Muscle of back (tissue), 13 donors: ENCODE measurements at places on chromosomes 6 and 20.

DNA sequence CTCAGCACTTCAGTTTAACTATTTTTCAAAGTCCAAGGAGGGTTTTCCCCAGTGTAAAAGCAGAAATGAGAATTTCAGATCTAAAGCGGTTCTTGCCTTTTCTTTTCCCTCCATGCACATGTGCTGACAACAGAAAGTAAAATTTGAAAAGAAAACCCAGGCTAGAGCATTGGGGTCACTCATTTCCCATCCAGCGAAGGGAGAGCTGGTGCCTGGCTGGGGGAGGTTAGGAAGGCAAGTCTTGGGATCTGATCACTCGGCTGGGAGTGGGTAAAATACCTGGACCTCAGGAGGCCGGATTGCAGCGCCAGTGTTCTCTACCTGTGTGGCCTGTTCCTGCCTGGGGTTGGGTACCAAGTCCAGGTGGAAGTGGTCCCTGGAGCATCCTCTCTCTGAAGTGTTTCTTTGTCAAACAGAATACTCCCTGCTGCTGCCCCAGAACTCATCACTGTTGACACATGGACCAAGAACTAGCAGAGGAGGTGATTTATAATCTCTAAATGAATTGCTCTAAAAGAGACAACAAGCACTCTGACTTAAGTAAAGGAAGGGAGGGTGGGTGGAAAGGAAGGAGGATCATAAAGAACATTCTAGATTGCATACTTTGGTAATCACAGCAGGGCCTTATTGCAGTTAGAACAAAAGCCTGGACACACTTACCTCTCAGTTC lies 136.0 kb downstream of the MTHFD1L start:
- no peak for DNase-seq

GRCh38 chr6:4797587-4797986 lies 21.4 kb downstream of the CDYL start:
- DNase-seq: no peak

GRCh38 chr20:55777641-55778040 lies 227.7 kb downstream of the CBLN4 start:
- DNase-seq: no peak

- DNase-seq: no peak
Measured at GRCh38 chr6:72324591-72324990, 297.3 kb upstream of the KCNQ5 start.

DNA sequence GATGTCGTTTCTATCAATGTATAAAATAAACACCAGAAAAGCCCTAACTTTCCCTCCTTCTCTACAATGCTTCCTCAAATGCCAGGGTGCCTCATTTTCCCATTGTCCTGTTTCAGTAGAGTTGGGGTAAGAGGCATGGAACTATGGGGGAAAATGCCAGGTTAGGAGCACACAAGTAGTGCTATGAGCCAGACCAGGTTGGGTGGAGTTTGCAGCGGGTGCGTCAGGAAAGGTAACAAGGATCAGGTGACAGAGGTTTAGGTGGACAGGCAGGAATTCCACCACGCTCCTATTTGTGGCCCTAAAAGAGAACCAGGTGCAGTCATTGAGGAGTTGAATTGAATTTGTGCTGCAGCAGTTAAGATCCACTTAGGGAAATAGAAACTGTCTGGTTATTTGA lies 36.5 kb downstream of the SYTL3 start:
- DNase-seq: no peak

GRCh38 chr20:36043441-36043840 lies 75.1 kb downstream of the CNBD2 start:
- no peak for DNase-seq

DNA sequence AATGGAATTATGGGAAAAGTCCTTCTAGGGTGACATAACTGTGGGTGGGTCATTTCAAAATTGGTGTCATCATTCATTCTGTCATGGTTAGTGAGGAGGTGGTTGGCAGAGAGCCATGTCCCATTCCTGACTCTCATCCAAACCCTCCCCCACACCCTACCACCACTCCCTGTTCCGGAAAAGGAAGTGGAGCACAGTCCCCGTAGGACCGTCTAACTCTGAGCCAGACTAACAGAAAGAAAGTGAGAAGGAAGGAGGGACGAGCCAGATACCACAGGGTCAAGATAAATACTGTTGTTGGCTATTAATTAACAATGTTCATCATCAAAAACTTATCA lies 4.8 kb downstream of the TRIM10 start:
- peak; percentile 26 for DNase-seq

- no peak for DNase-seq
Measured at GRCh38 chr6:166932616-166933015, 23.7 kb downstream of the RNASET2 start.

DNA sequence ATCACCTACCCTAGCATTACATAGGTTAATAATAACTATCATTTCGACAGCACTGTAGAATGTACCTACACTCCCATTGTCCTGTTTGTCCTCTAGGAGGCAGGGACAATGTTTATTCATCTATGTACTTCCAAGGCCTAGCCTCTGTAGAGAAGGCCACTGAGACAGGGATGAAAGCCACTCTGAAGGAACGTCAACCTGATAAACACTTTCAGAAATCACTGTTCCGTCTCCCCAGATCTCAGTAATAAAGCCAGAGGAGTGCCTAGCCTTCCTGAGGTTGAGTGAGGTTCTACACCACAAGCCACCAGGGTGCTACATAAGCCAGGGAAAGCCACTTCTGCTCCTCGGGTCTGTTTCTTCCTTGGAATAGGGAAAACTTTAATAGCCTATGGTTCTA lies 44.8 kb downstream of the POPDC3 start:
- DNase-seq: peak; percentile 6

GRCh38 chr6:103983011-103983410 lies 876.7 kb downstream of the HACE1 start:
- no peak for DNase-seq

DNA sequence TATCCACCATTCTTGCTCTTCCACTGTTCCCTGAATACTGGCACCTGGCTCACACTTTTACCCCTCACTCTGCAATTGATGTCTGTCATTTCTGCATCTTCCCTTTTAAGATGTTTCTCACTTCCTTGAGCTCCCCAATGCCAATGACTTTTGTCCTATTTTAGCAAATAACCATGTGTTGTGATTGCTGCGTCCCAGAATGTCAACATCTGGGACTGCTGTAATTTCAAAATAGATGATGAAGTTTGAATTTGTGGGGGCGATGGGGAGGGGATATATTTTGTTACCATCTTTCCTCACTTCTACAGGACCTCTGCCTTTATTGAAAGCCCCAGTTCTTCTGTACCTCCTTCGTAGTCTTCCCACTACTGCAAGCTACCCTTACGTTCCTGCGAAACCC lies 40.0 kb upstream of the ADGRF5 start:
- DNase-seq: no peak

DNA sequence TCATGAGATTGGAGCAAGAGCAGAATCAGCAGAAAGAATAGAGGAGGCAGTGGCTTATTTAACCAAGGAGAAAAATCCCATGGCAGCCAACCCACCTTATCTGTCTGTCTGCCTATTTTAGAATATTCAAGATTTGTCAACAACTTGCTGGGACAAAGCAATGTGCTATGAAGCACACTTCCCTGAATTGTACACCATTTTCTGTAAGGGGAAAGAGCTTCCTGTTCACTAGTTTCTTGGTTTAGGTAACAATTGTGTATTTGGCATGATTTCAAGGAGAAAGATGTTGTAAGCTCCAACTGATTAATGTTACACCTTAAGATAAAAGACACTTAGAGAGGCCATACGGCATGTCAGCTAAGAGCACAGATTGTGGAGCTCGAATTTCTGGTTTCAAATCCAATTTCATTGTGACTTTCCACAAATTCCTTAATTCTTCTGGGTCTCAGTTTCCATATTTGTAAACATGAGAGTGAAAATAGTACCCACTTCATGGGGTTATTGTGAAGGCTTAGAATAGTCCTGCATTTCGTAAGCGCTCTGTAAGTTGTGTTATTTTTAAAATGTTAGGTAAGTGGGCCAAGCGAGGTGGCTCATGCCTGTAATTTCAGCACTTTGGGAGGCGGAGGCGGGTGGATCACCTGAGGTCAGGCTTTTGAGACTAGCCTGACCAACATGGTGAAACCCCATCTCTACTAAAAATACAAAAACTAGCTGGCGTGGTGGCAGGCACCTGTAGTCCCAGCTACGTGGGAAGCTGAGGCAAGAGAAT lies 4.8 kb upstream of the MUC22 start:
- no peak for DNase-seq

- peak; percentile 93 for DNase-seq
Measured at GRCh38 chr20:63973636-63974401, 4.1 kb upstream of the ZNF512B start.

GRCh38 chr20:62760471-62760855 lies 35.8 kb upstream of the MRGBP start:
- DNase-seq: no peak

- DNase-seq: no peak
Measured at GRCh38 chr6:129136751-129137150, 253.8 kb downstream of the LAMA2 start.

GRCh38 chr20:43305749-43306148 lies 116.0 kb upstream of the PTPRT start:
- DNase-seq: no peak

- no peak for DNase-seq
Measured at GRCh38 chr20:47054506-47054905, 159.9 kb downstream of the EYA2 start.

DNA sequence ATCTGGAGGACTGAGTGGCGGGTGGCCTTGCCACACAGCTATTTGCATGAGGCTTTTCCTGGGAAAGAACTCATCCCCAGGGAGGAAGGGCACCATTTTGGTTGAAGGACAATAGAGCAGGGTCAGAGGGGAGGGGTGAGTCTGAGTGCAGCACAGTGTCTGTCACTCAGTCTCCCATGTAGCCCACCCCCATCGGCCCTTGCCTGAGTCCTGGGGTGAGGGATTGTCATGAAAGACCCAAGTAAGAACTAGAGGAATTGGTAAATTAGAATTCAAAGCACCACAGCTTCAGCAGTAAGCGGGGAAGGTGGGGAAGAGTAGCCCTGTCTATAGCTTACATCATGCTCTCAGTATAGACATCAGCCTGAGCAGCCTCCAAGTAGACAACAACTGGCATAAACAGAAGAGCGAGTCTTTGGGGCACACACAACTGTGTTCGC lies 90.4 kb upstream of the TMEM30A start:
- DNase-seq: no peak

GRCh38 chr6:9999796-10000195 lies 415.1 kb downstream of the TFAP2A start:
- no peak for DNase-seq

DNA sequence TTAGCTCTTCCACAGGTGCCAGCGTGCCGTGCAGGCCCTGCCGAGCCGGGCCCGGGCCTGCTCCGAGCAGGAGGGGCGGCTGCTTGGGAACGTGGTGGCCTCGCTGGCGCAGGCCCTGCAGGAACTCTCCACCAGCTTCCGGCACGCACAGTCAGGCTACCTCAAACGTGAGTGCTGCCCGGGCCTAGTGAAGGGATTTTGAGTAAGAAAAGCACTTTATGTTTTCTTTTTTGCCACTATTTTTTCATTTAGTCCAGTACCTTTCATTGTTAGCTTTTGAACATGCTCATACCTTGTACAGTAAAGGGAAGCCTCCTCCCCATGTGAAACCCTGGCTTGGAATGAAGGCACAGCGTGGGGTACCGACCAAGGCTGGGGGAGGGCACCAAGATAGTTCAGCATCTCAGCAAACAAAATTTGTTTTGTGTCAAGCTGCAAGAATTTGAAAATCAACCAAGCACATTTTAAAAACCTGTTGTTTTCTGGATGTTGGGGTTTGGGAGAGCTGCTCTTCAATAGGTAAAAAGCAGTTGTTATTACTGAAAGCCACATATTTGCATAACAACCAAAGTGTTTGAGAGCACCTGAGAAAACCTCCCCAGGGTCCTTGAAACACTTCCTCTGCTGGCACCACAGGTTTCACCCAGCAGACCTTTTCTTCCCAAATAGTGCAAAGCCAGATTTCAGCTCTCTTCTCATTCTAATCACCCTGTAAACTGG lies 18.4 kb downstream of the STX16 start:
- DNase-seq: no peak

- no peak for DNase-seq
Measured at GRCh38 chr20:54661880-54662465, 186.6 kb downstream of the DOK5 start.

GRCh38 chr6:108748959-108749358 lies 99.3 kb upstream of the ARMC2 start:
- DNase-seq: no peak

DNA sequence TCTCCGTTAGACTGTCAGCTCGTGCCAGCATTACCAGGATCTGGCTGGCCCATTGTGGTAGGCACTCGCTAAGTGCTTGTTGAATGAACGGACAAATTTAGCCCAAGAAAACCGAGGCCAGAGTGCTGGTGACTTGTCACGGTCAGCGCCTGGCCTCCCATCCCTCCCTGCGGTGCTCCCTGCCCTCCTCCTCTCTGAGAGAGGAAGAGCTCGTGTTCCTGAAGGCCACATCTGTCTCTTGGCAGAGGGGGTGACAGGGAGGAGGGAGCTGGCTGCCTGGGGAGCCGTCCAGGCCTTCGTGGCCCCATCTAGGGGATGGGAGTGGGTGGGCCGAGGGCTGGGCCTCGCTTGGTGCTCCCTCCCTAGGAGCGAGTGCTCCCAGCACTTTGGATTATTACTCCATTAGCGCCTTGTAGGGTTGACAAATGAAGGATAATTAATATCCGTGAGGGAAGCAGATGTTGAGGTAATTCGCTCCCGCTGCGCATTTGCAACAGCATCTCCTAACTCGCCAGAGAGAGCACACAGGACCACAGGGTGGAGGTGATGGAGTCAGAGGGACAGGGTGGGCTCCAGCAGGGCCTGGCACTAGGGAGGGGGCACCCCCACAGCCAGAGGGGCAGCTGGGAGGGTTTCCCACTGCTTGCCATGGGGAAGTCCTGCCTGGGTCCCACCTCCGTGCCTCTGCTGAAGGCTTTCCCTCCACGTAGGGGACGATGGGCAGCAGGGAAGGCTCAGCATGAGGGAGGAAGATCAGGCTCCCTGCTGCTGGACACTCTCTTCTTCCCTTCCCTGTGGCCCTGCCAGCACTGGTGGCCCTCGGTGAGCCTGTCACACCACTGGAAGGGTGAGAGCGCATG lies 37.0 kb downstream of the VSTM2L start:
- no peak for DNase-seq

DNA sequence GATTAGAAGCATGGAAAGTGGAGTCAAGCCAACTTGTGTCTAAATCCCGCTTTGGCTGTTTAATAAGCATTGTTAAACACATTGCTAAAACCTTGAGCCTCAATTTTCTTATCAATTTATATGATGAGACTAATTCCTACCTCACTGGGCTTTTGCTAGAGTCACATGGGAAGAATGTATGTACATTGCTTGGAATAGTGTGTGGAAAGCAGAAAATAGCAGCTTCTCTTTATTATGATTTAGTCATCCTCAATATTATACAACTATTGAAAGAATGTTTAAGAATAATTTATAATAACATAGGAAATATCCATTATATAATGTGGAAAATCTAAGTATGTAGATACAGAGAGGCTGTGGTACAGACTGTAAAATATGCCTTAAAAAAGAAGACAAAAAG lies 313.0 kb upstream of the CDYL start:
- DNase-seq: no peak

DNA sequence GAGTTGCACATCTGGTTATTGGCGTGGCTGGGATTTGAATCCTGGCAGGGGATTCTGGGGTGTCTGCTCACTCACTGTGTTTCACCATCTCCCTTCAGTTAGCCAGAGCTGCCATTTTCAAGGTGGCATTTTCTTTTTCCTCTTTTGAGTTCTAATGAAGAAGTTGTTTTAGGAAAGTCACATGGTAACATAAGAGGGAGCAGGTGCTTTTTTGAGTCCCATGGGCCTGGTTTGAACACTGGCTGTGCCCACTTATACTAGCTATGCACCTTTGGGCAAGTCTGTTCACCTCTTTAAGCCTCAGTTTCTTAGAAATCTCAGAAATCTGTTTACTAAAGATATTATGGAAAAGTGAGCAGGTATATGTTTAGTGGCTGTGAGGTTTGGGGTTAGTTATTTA lies 39.6 kb downstream of the ANKS1A start:
- DNase-seq: no peak
